Amniotic stem cell (primary cell): ENCODE measurements at places on chromosomes 7 and 10.

- DNase-seq: no peak
Measured at GRCh38 chr7:46539892-46540483, 618.9 kb upstream of the IGFBP3 start.

DNA sequence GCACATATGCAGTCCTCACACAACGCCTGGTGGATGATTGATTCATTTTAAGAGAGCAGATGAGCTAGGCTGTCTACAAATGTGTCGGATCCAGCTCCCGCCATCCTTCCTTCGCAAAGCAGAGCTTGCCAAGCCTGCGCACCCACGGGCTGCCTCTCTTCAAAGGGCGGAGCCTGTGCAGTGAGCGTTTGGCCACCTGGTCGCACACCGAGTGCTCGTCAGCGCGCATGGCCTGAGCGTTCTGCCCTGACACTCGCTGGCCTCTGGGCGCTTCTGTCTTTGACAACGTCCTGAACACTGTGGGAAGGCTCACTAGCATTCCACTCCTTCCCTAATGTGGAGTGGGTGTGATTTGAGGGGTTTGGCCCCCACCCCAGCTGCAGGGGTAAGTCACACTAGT, 47.1 kb upstream of the TMEM72 start:
- no peak for DNase-seq

DNA sequence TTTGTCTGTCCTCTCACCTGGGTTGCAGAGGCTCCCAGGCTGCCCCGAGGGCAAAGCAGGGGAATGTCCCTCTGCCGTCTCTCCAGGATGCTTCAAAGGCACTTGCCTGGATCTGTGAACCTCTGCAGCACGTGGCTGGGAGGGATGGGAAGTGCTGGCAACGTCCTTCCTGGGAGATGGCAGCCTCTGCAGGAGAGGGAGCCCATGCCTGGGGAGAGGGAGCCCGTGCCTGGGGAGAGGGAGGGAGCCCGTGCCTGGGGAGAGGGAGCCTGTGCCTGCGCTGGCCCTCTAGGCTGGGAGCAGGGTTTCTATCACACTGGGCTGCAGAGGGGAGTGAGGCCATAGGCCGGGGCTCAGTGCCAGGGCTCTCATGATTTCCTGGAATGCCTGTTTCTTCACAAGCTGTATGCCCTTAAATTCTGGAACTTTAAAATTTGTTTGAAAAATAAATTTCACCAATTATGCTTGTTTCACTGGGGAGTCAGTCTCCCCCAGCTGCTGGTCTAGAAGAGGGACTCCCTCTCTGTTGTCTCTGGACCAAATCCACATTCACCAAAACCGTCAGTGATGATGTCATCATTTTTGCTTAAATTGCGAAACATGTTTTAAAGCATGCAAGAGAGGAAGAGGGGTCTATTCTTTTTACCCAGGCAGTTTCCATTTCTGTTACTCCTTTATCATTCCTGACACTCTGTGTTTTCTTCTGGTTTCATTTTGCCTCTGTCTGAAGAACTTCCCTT, 135.7 kb downstream of the DNAJB6 start:
- DNase-seq: no peak

- no peak for DNase-seq
Measured at GRCh38 chr10:132163278-132163765, 23.4 kb upstream of the DPYSL4 start.

DNA sequence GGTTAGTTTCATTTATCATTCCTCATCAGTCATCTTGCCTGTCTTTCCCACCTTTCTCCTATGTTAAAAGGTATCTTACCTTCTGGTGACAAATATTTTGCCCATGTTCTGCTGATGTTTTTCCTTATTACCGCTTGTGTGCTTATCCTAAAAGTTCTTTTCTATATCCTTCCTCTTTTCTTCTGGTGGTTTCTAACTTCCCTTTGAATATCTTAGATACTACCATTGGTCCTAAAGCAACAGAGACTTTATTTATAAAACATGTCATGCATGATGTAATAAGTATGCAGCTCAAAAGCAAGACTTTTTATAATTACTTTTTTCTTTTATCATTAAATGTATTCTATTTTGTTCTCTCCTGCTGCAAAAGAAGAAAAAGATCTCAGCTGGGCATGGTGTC, 24.8 kb downstream of the TBC1D12 start:
- DNase-seq: no peak

- no peak for DNase-seq
Measured at GRCh38 chr7:731440-732085, 4.5 kb upstream of the PRKAR1B start.

DNA sequence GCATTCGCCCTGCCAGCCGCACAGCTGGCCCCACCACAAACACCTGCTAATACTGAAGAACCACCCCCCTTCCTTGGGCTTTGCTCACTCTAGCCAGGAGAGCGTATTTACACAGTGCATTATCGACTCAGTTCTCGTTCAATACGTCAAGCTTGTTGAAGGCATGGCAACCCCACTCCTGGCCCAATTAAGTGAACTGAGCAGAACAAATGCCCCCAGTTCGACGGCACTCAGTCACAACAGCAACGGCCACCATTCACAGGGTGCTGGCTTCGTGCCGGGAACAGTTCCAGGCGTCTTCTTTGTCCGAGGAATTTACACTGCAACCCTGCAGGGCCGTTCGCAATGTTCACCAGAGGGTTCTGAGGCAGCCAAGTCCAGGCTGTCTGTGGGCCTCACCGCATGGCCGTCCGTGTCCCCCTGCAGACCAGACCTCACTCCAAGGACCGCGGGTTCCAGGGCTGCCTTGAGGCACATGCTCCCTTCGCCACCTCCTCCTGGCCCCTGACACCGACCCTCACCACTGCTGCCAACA, 175.3 kb downstream of the DIP2C start:
- no peak for DNase-seq

DNA sequence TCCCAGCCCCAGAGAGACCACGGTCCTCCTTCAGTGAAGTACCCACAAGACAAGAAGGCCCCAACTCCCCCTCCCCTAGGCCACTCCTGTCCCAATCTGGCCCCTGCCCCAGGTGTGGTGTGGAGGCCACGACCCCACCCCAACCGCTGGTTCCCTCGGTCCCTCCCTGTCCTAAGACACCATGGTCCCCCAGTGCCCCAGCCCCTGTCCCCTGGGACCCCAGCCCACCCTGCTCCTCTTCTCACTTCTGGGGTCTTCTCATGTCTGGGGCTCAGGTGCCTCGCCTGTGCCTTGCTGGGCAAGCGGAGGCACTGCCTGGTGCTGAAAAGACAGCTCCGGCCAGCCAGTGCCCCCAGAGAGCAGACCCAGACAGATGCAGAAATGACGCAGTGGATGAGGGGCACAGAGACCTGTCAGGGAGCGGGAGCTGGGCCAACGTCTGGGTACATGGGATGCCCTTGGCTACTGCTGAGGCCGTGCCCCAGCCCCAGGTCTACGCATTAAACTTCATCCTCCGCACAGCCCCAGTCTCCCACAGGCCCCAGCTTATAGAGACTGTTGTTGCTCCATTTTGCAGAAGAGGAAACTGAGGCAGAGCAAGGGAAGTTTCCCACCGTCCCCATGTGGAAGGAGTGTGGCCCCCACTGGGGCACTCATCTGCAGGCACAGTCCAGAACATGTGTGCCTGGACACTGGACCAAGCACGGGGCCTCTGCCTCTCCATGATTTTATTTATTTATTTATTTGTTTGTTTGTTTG, 14.8 kb downstream of the GRIFIN start:
- no peak for DNase-seq

GRCh38 chr7:84085998-84086397, 108.6 kb downstream of the SEMA3A start:
- no peak for DNase-seq

DNA sequence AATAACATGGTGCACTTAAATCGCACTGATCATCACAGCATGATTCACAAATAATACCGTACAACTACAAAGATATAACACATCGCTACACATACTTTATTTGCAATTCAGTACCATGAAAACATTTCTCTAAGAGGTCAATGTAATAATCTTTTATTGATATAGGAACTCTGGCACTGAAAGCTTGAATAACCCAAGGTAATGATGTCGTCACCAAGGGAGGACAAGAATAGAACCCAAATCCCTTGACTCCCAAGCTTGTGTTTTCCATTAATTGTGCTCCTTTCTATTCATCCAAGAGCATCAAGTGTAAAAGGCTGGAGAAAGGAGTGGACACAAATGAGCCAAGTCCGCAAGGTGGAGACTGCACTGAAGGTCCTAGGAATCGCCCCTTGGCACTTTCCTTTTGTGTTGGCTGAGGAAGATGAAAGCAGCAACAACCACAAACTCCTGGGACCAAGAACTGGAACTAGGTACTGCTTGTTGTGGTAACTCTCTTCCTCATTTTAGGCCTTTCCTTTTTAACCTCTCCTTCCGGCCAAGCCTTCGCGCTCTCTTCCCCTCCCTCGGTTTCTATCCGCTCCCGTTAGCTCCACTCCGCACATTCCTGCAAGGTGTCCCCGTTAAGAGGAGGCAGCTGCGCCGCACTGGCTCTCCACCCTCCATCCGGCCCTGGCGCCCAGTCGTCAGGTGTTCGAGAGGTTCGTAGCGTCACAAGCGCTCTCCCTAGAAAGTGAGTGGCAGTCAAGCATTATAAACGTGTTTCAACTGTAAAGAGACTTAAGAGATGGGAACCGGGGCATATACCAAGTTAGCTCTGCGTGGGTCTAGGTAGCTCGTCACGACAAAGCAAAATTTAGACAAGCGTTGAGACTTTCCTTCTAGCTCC, 1.0 kb upstream of the CBLL1 start:
- DNase-seq: no peak

DNA sequence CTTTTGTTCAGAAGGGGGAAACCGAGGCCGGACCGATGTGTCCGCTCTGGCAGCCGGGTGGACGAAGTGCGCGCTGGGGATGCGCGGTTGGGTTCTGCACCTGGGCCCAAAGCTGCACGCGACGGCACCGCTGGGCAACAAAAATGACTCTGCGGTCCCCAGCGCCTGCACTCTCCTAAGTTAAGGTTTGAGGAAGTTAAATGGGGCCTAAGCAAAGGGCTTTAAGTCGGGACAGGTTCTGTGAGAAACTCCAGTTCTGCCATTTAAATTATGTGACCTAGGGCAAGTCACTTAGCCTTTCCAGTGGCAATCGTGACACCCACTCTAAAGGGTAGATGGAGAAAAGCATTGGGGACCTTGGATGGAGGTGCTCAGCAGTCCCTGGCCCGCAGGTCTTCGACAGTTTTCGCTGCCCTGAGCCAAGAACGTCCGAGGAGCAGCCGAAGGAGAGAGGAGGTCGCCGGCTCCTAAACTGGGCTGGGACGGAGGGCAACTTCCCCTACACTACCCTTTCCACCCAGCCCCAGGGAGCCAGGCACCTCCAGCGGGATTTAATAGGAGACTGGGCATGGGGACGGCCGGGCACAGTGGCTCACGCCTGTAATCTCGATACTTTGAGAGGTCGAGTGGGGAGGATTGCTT, 534 bp upstream of the ACBD5 start:
- no peak for DNase-seq

GRCh38 chr10:132326925-132327324, 5.1 kb upstream of the LRRC27 start:
- no peak for DNase-seq

DNA sequence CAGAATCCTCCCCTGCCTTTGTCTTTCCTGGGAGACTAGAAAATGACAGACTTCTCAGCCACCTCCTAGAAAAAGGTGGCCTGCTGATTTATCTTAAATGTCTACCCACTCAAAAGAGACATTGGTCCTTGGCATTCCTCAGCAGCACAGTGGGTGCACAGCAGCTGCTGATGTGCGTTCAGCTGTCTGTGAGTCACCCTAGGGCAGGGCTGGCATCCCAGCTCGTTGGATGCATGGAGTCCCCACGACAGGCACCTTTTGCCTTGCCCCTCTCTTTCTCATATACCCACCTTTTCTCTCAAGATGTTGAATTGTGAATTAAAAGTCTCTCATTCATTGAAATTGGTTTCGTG, 113.0 kb downstream of the DOCK1 start:
- DNase-seq: no peak

- DNase-seq: no peak
Measured at GRCh38 chr7:125246706-125247105, 317.1 kb upstream of the POT1 start.

GRCh38 chr10:103241262-103242011, 4.2 kb upstream of the RPEL1 start:
- DNase-seq: peak; percentile 18

GRCh38 chr7:130733931-130734814, at the start of gene KLF14:
Gene KLF14, minus strand, starts transcription at chr7:130734207. Its CDS starts 174 bp downstream, at chr7:130734033.
- DNase-seq: no peak

DNA sequence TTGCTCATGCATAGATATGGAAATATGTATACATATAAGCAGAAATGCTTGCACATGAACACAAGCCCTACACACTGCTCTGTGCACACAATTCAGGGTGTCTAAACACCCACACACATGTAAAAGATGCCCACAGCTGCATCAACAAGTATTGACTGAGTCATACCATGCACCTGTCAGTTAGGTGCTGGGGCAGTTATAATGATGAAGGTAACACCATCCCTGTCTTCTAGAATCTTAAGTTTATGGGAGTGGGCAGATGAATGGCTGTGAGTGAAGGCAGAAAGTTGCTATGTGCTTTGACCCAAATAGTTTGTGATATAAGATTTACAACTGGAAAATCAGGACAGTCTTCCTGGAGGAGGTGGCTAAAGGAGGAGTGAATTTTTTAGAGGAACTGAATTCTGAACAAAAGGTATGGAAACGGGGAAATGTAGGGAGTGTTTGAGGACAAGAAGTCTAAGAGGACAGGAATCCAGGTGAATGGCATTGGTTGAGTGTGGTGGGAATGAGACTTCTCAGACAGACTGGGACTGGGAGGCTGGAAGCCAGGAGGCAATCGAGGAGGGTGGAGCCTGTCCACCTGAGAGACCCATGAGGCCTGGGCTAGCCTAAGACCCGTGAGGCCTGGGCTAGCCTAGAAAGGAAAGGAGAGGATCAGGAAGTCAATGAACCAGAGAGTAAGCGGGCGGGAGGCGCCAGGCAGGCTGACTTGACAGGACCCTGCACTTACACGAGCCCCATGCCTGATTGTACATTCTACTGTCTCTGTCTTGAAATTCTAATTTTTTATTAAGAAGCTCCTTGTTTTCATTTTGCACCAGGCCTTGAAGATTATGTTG, 20.7 kb downstream of the POLL start:
- no peak for DNase-seq

- peak; percentile 32 for DNase-seq
Measured at GRCh38 chr7:79176859-79177477, 276.5 kb downstream of the MAGI2 start.

- no peak for DNase-seq
Measured at GRCh38 chr7:151226560-151226874, 488 bp downstream of the ABCF2 start.

DNA sequence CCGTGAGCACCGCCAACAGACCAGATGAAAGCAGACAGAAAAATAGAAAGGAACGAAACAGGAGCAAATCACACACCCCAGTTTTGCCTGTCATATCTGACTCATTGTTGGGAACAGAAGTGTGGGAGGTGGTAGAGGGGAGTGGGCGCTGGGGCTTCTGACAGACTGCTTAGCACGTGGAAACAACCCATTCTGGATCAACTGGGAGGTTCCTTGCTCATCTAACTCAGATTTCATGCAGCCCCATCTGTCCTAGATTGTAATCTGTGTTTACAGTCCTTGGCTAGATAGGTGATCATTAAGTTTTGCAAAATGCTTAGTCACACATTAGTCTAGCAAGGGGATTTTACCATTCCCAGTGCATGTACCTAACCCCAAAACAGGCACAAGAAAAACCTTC, 154.1 kb downstream of the NRP1 start:
- DNase-seq: no peak
